ENCODE measurements at places on chromosomes 4 and X. TPM values are rescaled to one million over a fixed set of nuclear protein-coding genes. Genes with fewer than 3 reads are reported as not detected.

CENPVL3 gene
- total RNA-seq = not detected

KLHL13 gene
- 2.9 TPM for total RNA-seq

NEXMIF gene
- total RNA-seq = not detected

USP17L30 gene
- not detected for total RNA-seq

ABHD18 gene
- 7.6 TPM for total RNA-seq

GCNA gene
- 1.5 TPM for total RNA-seq

CFI gene
- 0.73 TPM for total RNA-seq

GLRA2 gene
- total RNA-seq = not detected

All from subcutaneous preadipocyte (primary cell).